ENCODE measurements at places on chromosomes 12 and 14.

DNA sequence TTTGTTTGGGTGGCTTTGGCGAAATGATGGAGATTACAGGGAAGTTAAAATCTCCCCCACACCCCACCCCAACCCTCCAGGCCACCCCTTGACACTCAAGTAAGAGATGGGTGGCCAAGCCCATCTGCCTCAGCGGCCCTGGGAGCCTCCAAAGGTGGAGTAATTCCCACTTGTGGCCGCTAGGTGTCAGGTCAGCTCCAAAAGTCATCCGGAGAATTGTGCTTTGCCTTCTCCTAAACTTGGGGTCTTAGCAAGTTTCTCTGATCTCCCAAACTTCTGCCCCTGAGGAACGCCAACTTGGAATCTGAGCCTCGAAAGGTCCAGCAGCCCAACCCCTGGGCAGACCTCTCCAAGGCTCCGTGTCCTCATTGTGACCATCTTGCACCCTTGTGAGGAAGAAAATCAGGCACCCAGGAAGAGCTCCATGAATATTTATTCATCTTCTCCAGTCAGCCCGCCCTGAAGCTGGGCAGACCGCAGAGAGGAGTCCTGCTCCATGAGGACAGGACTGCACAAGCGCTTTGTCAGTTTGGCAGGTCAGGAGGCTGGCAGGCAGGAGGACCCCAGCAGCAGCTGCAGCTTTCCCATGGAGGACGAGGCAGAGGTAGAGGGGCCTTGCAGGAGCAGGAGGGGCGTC, 46.7 kb downstream of the LRRC74A start:
- H3K36me3 ChIP-seq, result no peaks in the 10 kb centered on the region
- peaks cover 5% of the 10 kb centered on the region for H3K27me3 ChIP-seq
- H3K27ac ChIP-seq, result no peak overlapping the region
- no peak overlapping the region for H3K4me3 ChIP-seq
- DNase-seq, result peak; percentile 90

GRCh38 chr12:51373187-51373586, 18.0 kb downstream of the GALNT6 start:
- H3K27me3 ChIP-seq, result no peaks in the 10 kb centered on the region
- H3K27ac ChIP-seq, result peak overlapping the region; percentile 46
- no peak for DNase-seq
- no peak overlapping the region for H3K4me3 ChIP-seq
- H3K36me3 ChIP-seq, result peaks cover 41% of the 10 kb centered on the region

- peaks cover 24% of the 10 kb centered on the region for H3K4me1 ChIP-seq
- H3K27ac ChIP-seq, result peak overlapping the region; percentile 59
- DNase-seq, result peak; percentile 89
Observed at GRCh38 chr12:55736780-55737580, 5.9 kb upstream of the GDF11 start.

DNA sequence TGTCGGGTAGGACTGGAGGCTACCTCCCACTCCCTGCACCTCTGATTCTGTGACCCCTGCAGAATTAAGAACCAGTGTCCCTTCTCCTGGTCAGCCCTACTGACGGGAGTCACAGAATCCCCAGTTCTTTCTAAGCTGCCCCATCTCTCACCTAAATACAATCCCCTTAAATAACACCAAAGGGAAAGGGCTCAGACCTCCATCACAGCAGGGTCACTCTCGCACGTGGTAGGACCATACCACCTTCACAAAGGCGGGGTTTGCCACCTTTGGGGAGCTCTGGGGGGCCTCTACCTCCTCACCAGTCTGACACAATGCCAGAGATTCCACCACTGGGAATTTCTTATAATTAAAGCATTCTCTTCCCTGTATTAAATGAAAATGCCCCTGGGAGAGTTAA, 35.6 kb downstream of the DAD1 start:
- H3K36me3 ChIP-seq, result peaks cover 63% of the 10 kb centered on the region
- peak overlapping the region; percentile 84 for H3K4me3 ChIP-seq
- H3K27ac ChIP-seq, result peak overlapping the region; percentile 93
- peaks cover 88% of the 10 kb centered on the region for H3K4me1 ChIP-seq
- peak; percentile 69 for DNase-seq

DNA sequence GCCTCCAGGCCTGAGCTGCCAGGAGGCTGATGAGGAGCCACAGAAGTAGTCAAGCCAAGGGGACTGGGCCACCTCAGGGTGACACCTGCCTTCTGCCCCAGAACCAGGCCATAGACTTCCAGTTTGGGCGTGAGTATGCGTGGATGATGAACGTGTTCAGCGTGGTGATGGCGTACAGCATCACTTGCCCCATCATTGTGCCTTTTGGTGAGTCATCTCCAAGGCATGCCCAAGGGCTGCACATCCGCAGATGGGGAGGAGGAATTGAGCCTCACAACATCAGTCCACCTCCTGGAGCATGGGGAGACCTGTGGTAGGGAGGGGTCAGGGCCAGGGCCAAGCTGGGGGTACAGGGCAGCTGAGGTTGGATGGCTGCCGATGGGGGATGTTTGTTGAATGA, 22.3 kb downstream of the NGB start:
- peaks cover 2% of the 10 kb centered on the region for H3K27me3 ChIP-seq
- no peak for DNase-seq
- H3K27ac ChIP-seq, result no peak overlapping the region
- no peaks in the 10 kb centered on the region for H3K36me3 ChIP-seq
- H3K4me3 ChIP-seq, result no peak overlapping the region

DNA sequence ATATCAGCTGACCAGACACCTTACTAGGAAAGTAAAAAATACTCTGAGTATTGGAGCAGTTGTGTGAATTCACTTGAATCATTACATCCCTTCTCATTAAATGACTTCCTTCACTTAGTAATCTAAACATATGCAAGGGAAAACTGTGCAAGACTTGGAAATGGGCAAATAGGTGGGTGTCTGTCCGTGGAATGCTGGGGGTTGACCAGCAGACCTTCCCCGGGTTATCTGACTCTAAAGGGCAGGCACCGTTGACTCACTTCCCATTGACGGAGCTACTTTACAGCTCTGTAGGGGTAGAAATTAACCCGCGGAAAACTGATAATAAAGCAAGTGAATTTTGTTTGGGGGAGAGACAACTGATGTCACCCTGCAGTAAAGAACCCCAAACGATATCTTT, 199.3 kb downstream of the TTC7B start:
- no peak for DNase-seq
- no peaks in the 10 kb centered on the region for H3K36me3 ChIP-seq
- no peak overlapping the region for H3K27ac ChIP-seq
- no peaks in the 10 kb centered on the region for H3K27me3 ChIP-seq
- H3K4me1 ChIP-seq, result no peaks in the 10 kb centered on the region

DNA sequence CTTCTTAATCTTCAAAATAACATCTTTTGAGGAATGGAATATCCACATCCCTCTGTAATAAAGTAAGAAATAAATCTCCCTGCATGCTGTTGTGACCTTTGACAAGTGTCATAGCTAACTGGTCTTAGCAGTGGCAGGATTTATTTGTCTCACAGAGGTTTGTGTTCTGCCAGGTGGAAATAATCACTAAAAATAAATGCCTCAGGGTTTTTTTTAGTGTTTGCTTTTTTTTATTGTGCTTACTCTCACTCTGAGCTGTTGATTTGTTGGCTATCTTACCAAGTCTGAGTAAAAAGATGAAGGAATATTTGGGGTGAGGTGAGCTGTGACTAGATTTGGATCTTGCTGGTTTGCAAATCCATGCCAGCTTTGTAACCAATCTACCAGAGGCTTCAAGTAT, 285.4 kb downstream of the ALG10B start:
- no peaks in the 10 kb centered on the region for H3K27me3 ChIP-seq
- no peaks in the 10 kb centered on the region for H3K36me3 ChIP-seq
- no peak overlapping the region for H3K27ac ChIP-seq
- H3K4me1 ChIP-seq, result no peaks in the 10 kb centered on the region
- no peak overlapping the region for H3K4me3 ChIP-seq
- no peak for DNase-seq

- H3K4me3 ChIP-seq, result no peak overlapping the region
- DNase-seq, result no peak
- H3K27me3 ChIP-seq, result no peaks in the 10 kb centered on the region
- no peak overlapping the region for H3K27ac ChIP-seq
- H3K36me3 ChIP-seq, result no peaks in the 10 kb centered on the region
Observed at GRCh38 chr12:114976372-114976771, 292.4 kb upstream of the TBX3 start.

DNA sequence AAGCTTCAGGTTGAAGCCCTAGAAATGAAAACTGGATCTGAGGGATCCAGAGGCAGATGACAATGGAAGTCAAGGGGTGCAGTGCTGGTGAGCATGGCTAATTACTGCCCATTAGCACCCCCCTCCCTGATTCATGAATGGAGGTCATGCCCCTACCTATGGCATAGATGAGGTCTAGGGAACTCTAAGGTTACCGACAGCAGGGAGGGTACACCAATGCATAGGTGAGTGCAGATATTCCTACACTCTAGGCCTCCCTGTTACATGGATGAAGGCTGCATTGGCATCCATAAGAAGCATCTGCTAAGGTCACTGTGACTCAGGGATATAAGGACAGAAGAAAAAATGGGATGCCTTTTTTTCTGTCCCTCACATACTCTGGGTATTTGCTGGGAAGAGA, 147.3 kb downstream of the CCDC59 start:
- no peak overlapping the region for H3K27ac ChIP-seq
- DNase-seq, result no peak
- no peak overlapping the region for H3K4me3 ChIP-seq
- no peaks in the 10 kb centered on the region for H3K27me3 ChIP-seq
- no peaks in the 10 kb centered on the region for H3K36me3 ChIP-seq

GRCh38 chr12:57239587-57240065, 10.1 kb downstream of the SHMT2 start:
- peaks cover 12% of the 10 kb centered on the region for H3K36me3 ChIP-seq
- H3K27ac ChIP-seq, result peak overlapping the region; percentile 91
- H3K27me3 ChIP-seq, result peaks cover 41% of the 10 kb centered on the region
- no peak for DNase-seq
- peaks cover 61% of the 10 kb centered on the region for H3K4me1 ChIP-seq

GRCh38 chr12:47717046-47717442, 8.2 kb downstream of the ENDOU start:
- H3K36me3 ChIP-seq, result peaks cover 2% of the 10 kb centered on the region
- H3K27me3 ChIP-seq, result no peaks in the 10 kb centered on the region
- H3K4me3 ChIP-seq, result no peak overlapping the region
- no peak overlapping the region for H3K27ac ChIP-seq
- H3K4me1 ChIP-seq, result peaks cover 34% of the 10 kb centered on the region

- H3K4me1 ChIP-seq, result peaks cover 9% of the 10 kb centered on the region
- no peaks in the 10 kb centered on the region for H3K27me3 ChIP-seq
- peaks cover 17% of the 10 kb centered on the region for H3K36me3 ChIP-seq
- H3K4me3 ChIP-seq, result no peak overlapping the region
- no peak for DNase-seq
Observed at GRCh38 chr12:88063375-88063774, 34.2 kb upstream of the C12orf50 start.

GRCh38 chr14:61451491-61451890, 130.1 kb downstream of the PRKCH start:
- H3K27ac ChIP-seq, result peak overlapping the region; percentile 98
- H3K4me3 ChIP-seq, result peak overlapping the region; percentile 87
- H3K36me3 ChIP-seq, result peaks cover 76% of the 10 kb centered on the region
- peaks cover 92% of the 10 kb centered on the region for H3K4me1 ChIP-seq
- peak; percentile 59 for DNase-seq

- no peaks in the 10 kb centered on the region for H3K36me3 ChIP-seq
- DNase-seq, result no peak
- no peaks in the 10 kb centered on the region for H3K27me3 ChIP-seq
- no peak overlapping the region for H3K27ac ChIP-seq
Observed at GRCh38 chr12:126055521-126055920, 990.3 kb downstream of the AACS start.

DNA sequence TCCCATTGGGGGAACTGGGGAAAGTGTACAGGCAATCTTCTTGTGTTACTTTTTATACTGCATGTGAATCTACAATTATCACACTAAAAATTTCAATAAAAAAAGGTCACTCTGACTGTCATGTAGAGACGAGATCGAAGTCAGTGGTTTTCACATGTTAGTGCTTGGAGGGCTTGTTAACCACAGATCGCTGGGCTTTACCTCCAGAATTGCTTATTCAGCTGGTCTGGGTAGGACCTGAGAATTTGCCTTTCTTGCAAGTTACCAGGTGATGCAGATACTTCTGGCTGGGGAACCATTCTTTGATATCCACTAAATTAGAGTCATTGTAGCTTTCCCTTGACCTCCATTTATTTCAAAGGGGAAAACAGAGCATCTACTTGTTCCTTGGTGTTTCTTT, 62.8 kb upstream of the SLC38A4 start:
- H3K27ac ChIP-seq, result no peak overlapping the region
- H3K36me3 ChIP-seq, result no peaks in the 10 kb centered on the region
- no peak for DNase-seq
- H3K4me1 ChIP-seq, result no peaks in the 10 kb centered on the region
- peaks cover 2% of the 10 kb centered on the region for H3K27me3 ChIP-seq
- no peak overlapping the region for H3K4me3 ChIP-seq

- H3K27me3 ChIP-seq, result no peaks in the 10 kb centered on the region
- peak overlapping the region; percentile 99 for H3K27ac ChIP-seq
- peaks cover 79% of the 10 kb centered on the region for H3K4me1 ChIP-seq
- H3K36me3 ChIP-seq, result peaks cover 42% of the 10 kb centered on the region
- peak overlapping the region; percentile 59 for H3K4me3 ChIP-seq
Observed at GRCh38 chr12:47397664-47398281, 308.1 kb downstream of the RPAP3 start.

DNA sequence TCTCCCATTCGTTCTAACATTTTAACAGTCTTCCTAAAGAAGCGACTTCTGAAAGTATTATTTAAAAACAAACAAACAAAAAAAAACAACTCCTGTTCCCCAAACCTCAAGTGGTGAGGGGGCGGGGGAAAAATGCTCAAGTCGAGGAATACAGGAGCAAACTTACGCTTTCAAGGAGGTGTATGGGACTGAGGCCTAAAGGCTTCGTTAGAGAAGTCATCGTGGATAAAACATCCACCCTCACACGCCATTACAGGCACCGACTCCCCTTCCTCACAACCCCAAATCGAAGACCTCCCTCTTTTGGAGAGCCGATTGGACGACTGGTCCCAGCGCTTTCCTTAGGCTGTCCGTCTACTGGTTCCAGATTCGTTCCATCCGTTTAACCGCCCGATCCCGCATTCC, 693 bp downstream of the CBX5 start:
- no peak overlapping the region for H3K27ac ChIP-seq
- H3K4me3 ChIP-seq, result no peak overlapping the region
- H3K27me3 ChIP-seq, result no peaks in the 10 kb centered on the region
- DNase-seq, result no peak
- H3K36me3 ChIP-seq, result peaks cover 24% of the 10 kb centered on the region
- peaks cover 50% of the 10 kb centered on the region for H3K4me1 ChIP-seq

- no peak overlapping the region for H3K27ac ChIP-seq
- peaks cover 45% of the 10 kb centered on the region for H3K36me3 ChIP-seq
- H3K27me3 ChIP-seq, result no peaks in the 10 kb centered on the region
Observed at GRCh38 chr12:6334940-6335450, 6.9 kb downstream of the TNFRSF1A start.

Measured in activated CD4-positive, alpha-beta T cell treated with anti-CD3 and anti-CD28 coated beads, Interleukin-2, amount 10 ng/mL, durations not matched to agents 24 days and 14 days (primary cell).